Naive thymus-derived CD8-positive, alpha-beta T cell (primary cell): ENCODE measurements at places on chromosomes 13 and 19. TPM values are rescaled to one million over a fixed set of nuclear protein-coding genes. Genes with fewer than 3 reads are reported as not detected.

ZNF613 gene
- 4.5 TPM for polyA plus RNA-seq

KIR3DL2 gene
- polyA plus RNA-seq = 0.14 TPM

VSTM2B gene
- polyA plus RNA-seq = not detected

FUT2 gene
- polyA plus RNA-seq = 0.17 TPM

CD33 gene
- 0.16 TPM for polyA plus RNA-seq

TNFRSF19 gene
- not detected for polyA plus RNA-seq

CCL25 gene
- 0.36 TPM for polyA plus RNA-seq

CYP4F8 gene
- polyA plus RNA-seq = not detected

- DNase-seq = no peak
Measured at GRCh38 chr13:64278493-64278892, 2862.8 kb upstream of the PCDH20 start.

DNA sequence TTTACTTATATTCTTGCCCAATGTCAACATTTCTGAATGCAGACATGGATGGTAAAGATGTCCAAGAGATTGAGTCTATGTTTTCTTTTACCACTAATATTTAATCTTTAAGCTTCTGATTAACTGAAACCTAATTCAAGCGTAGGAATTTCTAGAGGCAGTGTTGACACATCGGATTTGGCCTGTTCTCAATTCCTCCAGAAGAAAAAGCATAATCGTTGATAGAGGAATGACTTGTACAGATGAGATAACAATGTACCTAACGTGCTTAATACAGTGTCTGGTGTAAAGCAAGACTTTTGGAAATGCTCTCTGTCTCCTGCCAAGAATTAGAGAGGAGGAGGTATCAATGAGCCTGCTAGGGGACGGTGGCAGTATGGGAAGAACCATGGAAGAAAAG lies 35.2 kb downstream of the SLC15A1 start:
- DNase-seq = no peak

DNA sequence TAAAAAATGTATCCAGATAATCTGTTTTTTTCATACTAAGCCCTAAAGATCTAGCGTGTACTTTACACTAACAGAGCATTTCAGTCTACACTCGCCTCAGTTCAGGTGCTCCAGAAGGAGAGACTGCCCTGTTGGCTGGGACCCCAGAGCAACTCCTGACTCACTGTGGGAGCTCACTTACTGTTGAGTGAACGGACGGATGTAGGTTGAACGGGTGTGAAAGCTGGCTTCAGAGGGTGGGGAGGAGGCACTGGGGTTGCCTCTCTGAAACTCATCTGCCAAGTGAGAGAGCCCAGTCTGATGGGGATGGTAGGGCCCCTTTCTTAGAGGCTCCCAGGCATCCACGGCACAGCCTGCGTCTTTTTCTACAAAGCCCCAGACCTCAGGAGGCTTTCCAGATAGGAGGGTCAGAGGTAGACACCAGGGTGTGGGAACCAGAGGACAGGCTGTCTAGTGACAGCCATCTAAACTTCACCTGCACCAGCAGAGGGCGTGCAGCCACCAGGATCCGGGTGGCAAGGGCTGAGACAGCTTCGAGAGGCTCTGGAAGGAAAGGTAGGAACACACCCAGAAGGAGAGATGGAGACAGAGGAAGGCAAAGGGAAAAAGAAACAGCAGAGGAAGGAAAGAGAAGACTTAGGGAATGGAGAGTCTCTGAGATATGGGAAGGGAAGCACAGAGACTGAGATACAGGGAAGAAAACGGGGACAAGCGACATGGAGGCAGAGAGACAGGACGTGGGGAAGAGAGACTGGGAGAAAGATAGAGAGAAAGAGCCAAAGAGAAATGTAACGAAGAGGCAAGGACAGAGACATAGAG lies 3.7 kb downstream of the KASH5 start:
- DNase-seq = peak; percentile 65

DNA sequence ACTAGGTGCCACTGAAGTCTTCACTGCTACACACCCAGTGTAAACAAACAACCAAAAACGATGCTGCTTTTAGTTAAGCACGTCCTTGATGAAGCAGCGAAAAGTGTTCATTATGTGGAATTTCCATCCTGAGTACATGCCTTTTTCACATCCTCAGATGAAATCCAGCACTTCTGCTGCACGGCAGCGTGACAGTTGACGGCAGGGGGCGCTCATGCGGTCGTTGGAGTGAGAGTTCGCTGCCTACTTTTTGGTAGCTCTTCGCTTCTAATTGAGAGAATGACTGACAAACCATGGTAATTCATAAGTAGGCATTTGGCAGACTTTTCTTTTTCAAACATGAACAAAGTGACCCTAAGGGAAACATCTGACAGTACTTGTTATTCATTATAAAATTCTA lies 1124.9 kb downstream of the EFNB2 start:
- no peak for DNase-seq

GRCh38 chr19:389255-389934 lies 19.6 kb downstream of the C2CD4C start:
- no peak for DNase-seq

DNA sequence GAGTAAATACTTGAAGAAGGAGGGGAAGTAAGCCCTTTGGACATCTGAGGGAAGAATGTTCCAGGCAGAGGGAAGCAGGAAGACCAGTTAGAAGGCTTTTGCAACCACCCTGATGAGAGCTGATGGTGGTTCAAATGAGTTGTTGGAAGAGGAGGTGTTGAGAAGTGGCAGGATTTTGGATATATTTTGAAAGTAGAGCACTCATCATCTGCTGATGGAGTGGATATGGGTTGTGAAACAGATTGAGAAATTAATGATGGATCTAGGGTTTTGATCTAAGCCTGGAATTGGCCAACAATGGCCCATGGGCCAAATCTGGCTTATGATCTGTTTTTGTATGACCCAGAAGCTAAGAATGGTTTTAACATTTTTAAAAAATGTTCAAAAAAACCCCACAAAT lies 230.7 kb downstream of the NDFIP2 start:
- DNase-seq = no peak

DNA sequence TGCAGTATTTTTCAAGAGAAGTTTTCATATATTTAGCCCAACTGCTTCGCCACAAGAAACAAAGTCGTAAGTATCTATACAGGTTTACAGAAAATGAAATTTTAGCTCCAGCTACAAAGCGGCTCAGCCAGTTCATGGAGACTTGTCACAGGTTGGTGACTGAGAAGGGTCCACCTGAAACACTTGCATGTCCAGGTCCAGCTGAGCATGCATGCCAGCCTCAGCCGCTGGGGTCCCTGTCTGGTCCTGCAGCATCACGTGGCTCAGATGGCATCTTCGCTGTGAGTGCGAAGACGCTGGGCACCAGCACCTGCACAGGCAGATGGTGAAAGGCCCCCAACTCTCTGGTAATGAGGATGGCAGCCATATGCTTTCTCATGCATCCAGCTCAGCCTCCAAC lies 63.8 kb downstream of the SHISA2 start:
- DNase-seq = no peak

- DNase-seq = no peak
Measured at GRCh38 chr13:33497146-33497845, 211.7 kb upstream of the STARD13 start.

- no peak for DNase-seq
Measured at GRCh38 chr13:110471833-110472162, 89.7 kb downstream of the RAB20 start.

- no peak for DNase-seq
Measured at GRCh38 chr13:47087841-47088240, 191.0 kb upstream of the HTR2A start.

GRCh38 chr19:16860118-16860517 lies 28.7 kb upstream of the F2RL3 start:
- no peak for DNase-seq

- no peak for DNase-seq
Measured at GRCh38 chr13:39682788-39683187, 27.3 kb downstream of the COG6 start.

DNA sequence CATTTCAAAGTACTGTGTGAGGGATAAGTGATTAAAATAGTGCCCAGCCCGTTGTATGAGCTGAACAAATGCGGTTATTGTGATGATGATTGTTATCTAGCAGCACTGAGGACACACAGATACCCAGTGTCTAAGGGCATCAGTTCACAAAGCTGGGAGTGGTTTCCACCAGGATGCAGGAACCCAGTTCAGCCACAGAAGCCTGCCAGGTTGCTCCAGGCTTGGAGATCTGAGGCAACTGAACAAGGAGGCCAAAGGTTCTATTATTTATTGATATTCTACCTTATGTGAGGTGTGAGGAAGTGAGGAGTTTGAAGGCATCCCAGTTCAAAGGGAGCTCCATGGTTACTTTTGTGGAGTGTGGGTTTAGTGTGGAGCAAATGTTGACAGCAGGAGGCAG lies 13.2 kb downstream of the DIAPH3 start:
- no peak for DNase-seq

DNA sequence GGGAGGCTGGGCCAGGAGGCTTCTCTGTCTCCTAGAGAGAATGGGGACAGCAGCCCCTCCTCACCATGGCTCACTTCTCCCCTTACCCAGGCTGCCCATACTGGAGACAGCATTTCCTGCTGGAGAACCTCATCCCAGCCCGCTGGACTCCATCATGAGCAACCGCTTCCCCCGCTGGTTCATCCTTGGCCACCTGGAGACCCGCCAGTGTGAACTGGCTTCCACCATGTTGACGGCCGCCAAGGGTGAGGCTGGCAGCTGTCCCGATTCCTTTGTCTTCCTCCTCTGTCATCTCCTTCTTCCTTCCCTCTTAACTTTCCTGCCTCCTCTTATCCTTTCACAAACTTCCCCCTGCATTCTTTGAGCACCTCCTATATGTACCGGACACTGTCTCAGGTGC lies 28.0 kb downstream of the ZSWIM4 start:
- DNase-seq = no peak

GRCh38 chr13:51923983-51924539 lies 62.3 kb downstream of the CCDC70 start:
- DNase-seq = no peak

GRCh38 chr19:50710094-50710493 lies 9.5 kb downstream of the SHANK1 start:
- DNase-seq = no peak

DNA sequence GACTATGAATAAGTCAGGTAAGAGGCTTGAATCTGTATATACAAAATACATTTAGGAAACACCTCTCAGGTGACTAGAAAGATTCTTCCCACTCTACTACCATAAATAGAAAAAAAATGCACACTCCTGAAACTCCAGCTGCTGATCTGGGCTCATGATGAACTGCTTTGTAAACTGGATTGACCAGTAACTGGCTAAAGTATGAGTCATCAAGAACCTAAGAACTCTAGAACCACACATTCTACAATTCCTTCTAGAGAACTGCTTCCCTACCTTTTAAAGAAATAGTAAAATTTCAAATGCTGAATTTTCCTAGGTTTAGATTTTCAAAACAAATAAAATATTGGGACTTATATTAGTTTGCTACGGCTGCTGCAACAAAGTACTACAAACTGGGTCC lies 55.2 kb downstream of the ELF1 start:
- no peak for DNase-seq

DNA sequence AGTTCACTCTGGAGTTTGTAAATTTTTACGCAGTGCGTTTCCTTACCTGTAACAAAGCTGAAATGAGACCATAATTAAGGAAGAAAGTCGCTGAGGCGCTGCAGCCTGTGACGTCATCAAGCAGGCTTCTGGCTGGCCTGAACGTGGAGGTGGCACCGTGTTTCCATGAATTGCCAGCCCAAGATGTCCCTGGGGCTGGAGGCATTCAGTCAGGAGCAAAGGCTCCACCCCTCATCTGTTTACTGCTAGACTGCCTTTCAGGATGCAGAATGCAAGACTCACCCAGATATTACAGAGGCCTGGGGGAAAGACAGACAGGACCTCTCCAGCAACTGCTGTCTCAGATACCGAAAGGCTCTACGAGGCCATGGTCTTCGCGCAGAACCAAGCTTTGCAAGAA lies 424.6 kb downstream of the TSHZ3 start:
- DNase-seq = no peak

DNA sequence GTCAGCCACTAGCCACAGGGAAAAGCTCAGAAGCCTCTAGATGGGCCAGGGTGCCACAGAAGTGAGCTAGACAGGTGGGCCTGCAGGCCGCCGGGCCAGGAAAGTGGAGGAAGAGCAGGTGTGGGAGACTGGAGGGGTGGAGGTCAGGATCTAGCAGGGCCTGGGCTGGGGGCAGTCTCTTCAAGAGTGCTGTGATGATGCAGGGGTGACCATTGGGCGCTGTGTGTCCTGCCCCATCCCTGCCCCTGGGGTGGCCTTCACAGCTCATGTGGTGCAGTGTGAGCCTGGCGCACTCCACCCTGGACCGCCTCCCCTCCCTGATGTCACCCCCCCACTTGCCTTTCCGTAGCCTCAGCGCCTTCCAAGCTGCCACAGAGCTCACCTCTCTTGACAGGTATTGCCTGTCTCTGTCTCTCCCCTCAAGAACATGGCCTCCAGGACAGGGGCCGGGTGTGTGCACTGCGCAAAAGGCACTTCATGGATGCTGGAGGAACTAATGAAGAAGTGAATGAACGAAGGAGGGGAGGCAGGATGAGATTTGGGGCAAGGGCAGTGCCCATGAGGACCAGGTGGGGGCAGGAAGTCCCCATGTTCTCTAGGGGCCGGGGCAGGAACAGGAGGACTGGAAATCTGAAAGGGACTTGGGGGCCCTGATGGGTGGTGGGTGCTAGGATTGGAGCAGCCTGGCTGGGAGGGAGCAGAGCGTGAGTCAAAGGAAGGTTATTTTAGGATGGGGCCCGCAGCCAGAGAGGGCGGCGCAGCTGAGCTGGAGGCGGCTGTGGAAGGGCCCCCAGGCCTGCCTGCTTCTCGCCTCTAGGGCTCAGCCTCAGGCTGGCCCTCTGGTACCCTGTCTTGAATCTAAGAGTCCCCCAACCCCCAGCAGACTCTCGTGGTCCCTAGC lies 6.6 kb downstream of the SSBP4 start:
- no peak for DNase-seq

GRCh38 chr13:98526182-98526512 lies 50.8 kb downstream of the STK24 start:
- DNase-seq = no peak

- no peak for DNase-seq
Measured at GRCh38 chr13:31093145-31093885, 68.4 kb downstream of the HSPH1 start.

GRCh38 chr13:73987618-73988017 lies 146.6 kb downstream of the KLF12 start:
- no peak for DNase-seq
